Myocyte (in vitro differentiated cells): ENCODE measurements at places on chromosomes 7 and 10.
A peak's percentile ranks its signal among the peaks of the same experiment; 100 is the strongest.

DNA sequence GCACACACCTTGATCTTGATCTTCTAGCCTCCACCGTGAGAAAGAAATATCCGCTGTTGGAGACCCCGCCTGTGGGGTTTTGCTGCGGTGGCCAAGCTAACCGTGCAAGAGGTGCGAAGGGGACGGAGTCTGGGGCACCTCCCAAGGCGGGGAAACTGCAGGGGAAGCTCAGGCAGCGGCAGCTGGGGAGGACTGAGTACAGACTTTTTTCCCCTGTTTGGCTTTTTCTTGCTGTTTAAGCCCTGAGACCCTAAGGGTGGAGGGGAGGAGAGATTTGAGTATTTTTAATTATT is 108.0 kb downstream of the DNAJB6 start:
- DNase-seq, result no peak

DNA sequence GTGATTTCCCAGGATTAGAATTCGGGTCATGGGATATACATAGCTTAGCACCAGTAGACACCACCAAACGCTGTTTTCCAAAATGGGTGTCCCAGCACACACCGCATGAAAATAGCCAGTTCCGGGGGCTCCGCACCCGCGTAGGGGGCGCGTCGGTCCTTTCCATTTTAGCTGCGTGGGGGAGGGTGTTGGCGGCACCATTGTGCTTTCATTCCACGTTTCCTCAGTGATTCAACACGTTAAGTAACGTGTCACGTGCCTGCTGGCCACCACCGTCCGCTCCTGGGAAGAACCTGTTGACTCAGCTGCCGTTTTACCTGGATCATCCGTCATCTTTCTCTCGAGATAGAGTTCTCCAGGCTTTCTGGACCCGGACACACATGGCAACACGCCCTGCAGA is 25.6 kb upstream of the ADGRA1 start:
- no peak for DNase-seq

- no peak for DNase-seq
Observed at GRCh38 chr10:71338728-71339495, 19.9 kb downstream of the SLC29A3 start.

- DNase-seq, result peak; percentile 30
Observed at GRCh38 chr10:24706479-24707118, 17.1 kb downstream of the ARHGAP21 start.

DNA sequence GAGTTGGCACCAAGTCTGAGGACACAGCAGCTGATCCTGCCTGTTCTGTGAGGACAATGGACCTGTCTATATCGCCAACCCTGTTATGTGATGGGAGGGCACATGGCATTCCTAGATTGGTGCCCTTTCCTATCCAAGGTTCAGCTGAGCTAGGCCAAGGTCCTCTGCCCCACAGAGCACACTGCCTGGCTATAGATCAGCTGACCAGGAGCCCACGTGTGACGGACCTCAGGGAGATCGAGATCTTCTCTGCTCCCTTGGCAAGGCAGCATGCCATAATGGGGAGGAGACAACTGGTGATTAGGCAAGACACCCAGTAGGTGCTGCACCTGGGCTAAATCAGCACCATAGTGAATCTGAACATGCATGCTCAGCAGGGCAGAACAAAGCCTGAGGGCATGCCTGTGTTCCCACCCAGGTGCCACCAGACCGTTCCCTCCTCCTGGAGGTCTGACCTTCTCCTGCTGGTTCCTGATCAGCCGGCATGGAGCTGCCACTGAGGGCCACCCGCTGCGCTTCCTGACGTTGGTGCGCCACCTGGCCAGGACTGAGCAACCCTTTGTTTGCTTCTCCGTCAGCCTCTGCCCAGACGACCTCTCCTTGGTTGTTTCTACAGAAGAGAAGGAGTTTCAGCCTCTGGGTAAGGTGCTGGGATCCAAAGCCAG is 93.7 kb downstream of the WDFY4 start:
- DNase-seq, result no peak

- no peak for DNase-seq
Observed at GRCh38 chr10:124322191-124322980, 96.3 kb downstream of the OAT start.

GRCh38 chr10:26385443-26385842 is 52.7 kb upstream of the APBB1IP start:
- no peak for DNase-seq

- no peak for DNase-seq
Observed at GRCh38 chr10:2592360-2593160, 474.8 kb upstream of the PFKP start.

DNA sequence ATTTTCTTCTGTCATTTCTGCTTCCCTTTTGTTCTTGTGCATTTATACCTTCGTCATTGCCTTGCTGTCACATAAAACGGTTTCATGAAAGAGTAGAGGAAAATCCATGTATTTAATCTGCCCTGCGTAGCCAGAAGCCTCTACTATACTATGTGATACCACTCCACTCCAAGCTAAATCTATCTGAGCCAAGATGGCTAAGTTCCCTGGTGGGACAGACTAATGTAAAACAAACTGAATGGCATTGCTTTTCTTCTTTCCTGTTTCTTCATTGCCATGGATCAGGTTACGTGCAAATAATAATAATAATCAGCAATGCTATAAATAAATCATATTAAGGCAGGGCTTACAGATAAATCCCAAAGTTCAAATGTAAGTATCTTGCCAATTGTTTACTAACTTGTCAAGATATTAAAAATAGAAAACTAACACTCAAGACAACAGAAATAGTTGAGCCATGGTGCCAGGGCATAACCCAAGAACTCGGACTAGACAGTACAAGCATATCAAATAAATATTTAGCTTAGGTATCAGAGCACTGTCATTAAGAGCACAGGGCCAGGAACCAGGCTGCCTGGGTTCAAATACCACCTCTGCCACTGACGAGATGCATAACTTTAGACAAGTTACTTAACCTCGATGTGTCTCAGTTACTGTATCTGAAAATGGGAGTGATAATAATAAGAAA is 151.4 kb downstream of the PDE1C start:
- no peak for DNase-seq

- no peak for DNase-seq
Observed at GRCh38 chr7:7581531-7582179, 15.0 kb downstream of the MIOS start.

DNA sequence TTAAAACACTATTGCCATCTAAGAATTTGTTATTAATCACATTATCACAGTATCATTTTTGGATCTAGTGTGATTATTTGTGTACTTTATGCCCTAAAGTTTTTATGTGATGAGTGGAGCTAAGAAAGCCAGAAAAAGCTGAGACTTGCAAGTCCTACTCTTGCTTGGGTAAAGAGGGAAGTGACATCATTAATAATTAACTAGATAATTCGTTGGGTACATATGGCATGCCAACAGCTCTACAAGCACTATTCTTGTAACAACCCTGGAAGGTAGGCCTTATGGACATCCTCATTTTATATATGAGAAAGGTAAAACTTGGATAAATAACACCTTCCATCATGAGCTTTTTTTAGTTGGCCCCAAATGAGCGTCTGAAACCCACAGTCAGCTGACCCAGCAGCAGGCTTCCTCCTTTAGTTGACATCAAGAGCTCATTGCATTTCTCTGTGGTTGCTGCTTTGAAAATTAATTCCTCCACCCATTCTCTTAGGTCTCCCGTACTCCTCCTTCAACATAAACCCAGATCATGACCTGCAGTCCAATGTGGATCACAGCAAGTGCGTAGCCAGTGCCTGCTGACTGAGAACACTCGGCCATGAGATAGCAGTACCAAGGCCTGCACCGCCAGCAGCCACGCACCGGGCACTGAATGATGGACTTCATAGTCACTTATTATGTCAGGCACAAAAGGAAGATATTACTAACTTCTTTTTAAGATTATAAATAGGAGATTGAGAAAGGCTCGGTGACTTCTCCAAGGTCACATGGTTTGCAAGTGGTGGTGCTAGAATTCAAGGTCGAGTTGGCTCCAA is 292.0 kb upstream of the AOAH start:
- peak; percentile 25 for DNase-seq
